ENCODE measurements at places on chromosomes 7 and 10. TPM values are rescaled to one million over a fixed set of nuclear protein-coding genes. Genes with fewer than 3 reads are reported as not detected.

AGAP9 gene
- polyA plus RNA-seq, result 63.4 TPM

DNA sequence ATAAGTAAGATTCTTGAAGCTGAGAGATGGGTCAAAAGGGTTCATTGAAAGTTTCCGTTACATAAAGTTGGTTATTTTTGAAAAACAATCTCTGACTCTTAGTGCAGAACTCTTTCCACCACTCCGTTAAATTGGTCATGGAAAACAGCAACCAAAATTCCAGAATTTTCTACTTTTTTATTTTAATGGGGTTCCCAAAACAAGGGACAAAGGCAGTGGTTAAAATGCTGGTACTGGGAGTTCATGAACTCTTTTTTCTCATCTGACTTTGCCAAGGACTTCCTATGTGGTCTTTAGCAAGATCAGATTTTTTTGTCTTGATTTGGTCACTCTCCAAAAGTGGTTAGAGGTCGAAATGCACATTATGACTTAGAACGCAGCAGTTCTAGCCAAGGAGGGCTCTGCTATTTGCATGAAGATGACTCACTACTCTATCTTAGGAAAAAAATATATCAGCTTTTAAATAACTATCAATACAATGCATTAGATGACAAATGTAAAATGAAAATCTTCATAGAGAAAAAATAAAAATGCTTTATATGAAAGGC lies 145.7 kb downstream of the REEP3 start:
- no peak for DNase-seq

HOXA11 gene
- 32.2 TPM for polyA plus RNA-seq

DNA sequence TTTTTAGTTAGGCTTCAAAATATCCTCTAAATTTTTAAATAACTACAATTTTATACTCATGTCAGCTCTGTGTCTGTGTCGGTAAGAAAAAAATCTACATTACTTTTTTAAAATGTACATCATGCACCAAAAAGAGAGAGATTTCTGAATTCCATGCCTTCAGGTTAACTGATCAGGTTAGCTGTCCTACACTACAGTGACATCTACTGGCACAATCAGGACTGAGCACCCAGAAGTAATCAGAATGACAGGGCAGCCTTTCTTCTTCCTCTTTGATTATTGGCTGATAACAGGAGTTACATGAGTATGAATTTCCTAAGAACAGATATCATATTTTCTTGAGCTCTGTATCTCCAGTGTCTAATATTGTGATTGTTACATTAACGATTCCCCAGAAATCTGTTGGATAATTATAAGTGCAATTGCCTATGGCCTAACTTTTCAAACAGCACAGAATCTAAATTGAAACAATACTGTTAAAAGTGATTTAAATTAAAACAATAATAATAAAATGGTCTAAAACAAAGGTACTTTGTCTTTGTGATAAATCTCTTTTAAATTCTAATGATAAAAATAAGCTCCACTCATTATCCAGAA lies 41.8 kb upstream of the HYCC1 start:
- peak; percentile 41 for DNase-seq

GRCh38 chr7:151460474-151460855 lies 20.5 kb upstream of the CRYGN start:
- no peak for DNase-seq

UCMA gene
- not detected for polyA plus RNA-seq

- DNase-seq, result no peak
Observed at GRCh38 chr10:43376046-43376635, 4.7 kb downstream of the FXYD4 start.

- DNase-seq, result peak; percentile 37
Observed at GRCh38 chr10:125344573-125345171, 184.3 kb upstream of the CTBP2 start.

GRCh38 chr7:101754424-101755159 lies 62.8 kb upstream of the CUX1 start:
- DNase-seq, result peak; percentile 67

GRCh38 chr10:101467286-101467770 lies 113.4 kb downstream of the BTRC start:
- DNase-seq, result peak; percentile 43

GRCh38 chr7:49295146-49295545 lies 370.8 kb downstream of the CDC14C start:
- no peak for DNase-seq

GRCh38 chr10:77304192-77304591 lies 333.4 kb downstream of the KCNMA1 start:
- DNase-seq, result no peak

GRCh38 chr7:38368191-38368605 lies 94.8 kb upstream of the TARP start:
- DNase-seq, result peak; percentile 29

DNA sequence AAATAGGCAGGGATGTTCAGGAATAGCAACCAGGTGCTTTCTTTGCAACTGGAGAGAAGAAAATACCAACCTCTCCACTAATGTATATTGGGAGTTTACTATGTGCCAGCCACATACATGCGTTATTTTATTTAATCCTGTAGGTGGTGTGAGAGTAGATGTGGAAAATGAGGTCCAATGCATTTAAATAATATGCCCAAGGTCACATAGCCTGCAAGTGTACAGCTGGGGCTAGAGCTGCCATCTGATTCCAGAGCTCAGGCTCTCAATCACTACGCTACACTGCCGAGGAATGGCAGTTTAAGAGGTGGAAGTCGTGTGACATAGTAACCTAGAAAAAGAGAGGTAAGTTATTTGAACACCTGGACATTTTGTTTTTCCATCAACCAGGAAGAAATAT lies 277.0 kb downstream of the EXOC4 start:
- peak; percentile 8 for DNase-seq

- no peak for DNase-seq
Observed at GRCh38 chr7:55538538-55538937, 33.8 kb downstream of the VOPP1 start.

DNA sequence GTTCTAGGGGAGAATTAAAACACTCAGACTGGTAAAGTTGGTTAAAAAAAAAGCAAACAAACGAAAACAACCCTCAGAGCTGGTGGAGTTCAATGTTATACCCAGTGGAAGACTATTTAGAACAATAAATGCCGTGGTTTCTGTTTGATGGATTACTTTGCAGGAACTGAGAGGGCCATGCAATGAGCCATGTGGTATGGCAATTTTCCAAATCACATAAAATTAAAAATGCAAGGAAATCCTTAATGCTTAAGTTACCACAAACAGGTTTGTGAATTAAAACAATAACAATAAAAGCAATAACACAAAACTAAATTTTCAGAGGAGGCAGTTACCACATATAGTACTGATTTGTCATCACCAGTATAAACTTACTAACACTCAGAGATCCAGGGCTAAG lies 96.9 kb downstream of the RTKN2 start:
- no peak for DNase-seq

- no peak for DNase-seq
Observed at GRCh38 chr10:74008212-74008731, 10.4 kb downstream of the VCL start.

GATA3 gene
- 82.7 TPM for polyA plus RNA-seq

DNA sequence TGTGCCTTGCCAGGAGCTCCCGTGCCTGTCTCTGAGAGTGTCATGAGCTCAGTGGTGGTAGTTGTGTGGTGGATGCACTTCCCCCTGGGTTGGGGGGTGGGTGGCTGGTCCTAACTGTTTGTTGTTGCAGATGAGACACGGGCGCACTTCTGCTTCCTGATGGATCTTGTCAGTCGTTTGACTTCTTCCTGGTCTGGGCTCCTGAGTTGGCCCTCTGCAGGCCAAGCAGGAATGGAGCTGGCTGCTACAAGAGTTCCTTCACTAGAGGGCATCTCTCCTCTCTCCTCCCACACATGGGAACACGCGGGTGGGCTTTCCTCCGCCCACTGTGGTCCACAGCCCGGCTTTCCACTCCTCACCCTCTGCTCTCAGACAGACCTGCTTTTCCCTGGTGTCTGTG lies 82.0 kb downstream of the BMS1 start:
- DNase-seq, result no peak

DNA sequence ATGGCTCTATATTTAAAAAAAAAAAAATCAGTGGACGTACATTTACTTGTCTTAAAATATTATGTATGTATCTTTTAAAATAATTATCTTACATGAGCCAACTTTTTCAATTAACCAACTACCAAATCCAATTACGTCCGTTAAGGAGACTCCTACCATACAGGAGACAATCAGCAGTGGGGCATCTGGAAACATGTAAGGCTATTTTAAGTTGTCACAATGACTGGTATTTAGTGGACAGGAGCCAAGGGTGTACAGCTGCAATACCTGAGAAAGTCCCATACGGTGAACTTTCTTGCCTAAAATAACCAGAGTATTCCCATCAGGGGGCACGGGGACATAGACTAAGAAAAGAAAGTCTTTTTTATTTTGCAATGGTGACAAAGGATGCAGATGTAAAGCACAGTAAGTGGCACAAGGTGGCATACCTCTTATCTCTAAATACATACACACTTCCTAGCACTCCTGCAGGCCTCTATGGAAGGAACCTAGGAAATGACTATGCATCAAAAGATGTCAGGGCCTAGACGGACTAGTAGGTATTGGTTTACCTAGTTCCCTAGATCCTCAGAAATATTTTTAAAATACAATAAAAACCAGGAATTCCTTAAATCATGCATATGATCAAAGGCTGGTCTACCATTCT lies 16.0 kb upstream of the TLL2 start:
- DNase-seq, result no peak

- DNase-seq, result no peak
Observed at GRCh38 chr7:96870934-96871333, 134.4 kb upstream of the DLX6 start.

DNA sequence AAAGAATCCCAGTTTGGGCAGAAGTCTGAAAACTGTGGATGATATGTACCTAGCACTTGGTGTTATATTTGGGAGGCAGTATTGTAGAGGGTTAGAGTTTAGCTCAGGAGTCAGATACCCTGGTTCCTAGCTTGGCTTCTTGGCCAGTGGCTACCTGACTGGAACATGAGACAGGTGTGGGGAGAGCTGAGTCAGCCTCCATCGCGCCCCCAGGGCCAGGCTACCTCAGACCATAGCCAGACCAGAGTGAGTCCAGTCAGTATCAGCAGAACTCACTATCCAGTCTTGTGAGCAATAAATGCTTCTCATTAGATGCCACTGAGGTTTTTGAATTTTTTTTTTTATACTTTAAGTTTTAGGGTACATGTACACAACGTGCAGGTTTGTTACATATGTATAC lies 26.0 kb downstream of the CYP3A5 start:
- DNase-seq, result no peak

DNA sequence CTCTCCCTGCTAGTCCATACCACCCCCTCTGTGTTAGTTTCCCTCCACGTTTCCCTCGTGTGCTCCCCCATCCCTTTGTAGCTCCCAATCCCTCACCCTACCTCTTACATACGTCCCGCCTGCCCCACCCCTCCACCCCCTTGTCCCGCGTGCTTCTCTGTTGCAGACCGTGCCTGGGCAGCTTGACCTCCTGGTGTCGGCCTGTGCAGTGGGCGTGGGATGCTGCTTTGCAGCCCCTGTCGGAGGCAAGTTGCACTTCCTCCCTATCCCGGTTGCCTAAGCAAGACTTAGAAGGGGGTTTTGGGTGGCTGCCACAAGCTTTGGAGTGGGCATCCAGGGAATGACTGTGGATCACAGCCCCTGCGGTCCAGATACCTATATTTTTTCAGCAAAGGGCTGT lies 7.7 kb downstream of the CLCN1 start:
- DNase-seq, result no peak

DNA sequence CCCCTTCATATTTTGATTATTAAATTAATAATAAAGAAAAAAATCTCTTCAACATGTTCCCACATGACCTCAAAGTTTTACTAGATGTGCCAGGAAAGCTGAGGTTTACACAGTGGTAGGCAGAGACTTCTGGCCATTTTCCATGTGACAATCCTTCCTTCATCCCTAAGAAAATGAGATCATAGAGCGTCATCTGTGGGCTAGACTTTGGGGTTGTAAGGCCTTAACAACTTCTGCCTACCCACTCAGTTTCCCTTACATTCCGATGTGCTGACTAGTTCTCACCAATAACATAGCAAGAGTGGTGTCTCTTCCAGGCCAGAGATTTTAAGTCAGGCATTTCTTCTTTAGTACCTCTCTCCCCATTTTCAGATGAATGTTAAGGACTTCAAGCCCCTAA lies 171.1 kb upstream of the PHF14 start:
- DNase-seq, result no peak

DNA sequence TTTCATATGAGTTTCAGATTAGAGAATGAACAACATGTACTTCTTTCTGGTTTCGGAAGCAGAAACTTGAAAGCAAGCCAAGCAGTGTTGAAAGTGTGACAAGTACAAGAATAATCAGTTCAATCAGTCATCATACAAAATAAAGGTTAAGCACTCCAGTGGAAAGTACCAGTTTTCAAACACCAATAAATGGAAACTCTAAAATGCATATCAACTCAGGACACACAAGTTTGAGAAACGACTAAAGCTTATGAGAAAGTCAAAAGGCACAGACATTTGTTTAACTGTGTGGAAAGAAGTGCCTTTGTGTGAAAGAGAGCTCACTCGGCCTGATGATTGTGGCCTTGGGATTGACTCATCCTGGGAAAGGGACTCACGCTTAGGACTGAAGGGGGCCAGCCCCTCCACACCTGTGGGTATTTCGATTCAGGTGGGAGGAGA lies 60.6 kb upstream of the AKR1C1 start:
- DNase-seq, result no peak

All from left kidney (tissue), 8 donors.